ENCODE measurements at places on chromosomes 16 and 17.

DNA sequence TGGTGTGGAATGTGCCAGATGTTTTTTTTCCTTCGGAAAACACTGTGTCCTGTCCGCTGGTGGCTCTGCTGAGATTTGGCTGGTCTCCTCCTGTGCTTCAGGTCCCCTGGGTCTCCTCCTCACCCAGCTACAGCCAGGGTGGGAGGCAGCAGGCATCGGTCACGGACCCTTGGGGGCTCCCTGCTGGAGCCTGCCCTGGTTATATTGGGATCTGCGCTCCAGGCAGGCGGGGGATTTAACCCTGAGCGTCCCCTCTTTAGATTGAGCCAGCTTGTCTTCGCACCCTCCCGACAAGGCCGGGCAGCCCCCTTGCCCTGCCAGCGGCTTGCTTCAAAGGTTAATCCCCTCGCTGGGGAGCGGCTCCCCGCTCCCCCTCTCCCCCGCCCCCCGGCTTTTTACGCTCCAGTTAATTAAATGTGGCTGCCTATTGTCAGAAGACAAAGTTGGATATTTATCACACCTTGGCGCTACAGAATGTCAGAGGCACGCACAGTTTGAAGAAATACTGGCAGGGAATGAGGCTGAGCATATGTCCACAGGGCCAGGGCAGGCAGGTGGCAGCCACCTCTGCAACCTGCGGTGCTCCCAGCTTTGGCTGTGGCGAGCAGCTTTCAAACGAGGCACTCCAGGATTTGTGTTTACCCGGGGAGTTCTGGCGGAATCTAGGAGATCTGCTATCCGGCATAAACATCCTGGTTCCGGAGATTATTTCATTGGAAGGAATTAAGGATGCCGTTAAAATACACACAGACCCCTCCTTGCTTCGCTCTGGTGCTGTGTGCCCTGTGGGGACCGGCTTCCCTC lies 38.2 kb upstream of the GSE1 start:
- no peak for DNase-seq

GRCh38 chr17:81683208-81683583 lies 401 bp downstream of the ARL16 start:
- no peak for DNase-seq

DNA sequence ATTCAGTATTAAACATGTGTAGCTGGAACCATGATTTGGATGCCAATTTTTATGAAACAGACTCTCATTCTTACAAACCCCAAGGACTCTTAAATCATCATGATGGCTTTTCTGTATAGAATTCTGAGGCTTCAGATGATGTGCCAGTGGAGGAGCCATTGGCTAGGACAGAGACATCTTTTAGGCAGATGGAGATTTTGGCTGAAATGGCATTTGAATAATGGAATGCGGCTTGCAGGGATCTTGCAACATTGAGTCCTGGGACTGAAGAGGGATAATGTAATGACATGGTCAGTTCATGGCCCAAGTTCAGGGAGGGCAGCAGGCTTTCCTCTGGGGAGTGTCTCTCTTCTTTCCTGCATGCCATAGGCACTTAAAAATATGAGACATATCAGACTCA lies 172.4 kb downstream of the ABCA8 start:
- DNase-seq: no peak

DNA sequence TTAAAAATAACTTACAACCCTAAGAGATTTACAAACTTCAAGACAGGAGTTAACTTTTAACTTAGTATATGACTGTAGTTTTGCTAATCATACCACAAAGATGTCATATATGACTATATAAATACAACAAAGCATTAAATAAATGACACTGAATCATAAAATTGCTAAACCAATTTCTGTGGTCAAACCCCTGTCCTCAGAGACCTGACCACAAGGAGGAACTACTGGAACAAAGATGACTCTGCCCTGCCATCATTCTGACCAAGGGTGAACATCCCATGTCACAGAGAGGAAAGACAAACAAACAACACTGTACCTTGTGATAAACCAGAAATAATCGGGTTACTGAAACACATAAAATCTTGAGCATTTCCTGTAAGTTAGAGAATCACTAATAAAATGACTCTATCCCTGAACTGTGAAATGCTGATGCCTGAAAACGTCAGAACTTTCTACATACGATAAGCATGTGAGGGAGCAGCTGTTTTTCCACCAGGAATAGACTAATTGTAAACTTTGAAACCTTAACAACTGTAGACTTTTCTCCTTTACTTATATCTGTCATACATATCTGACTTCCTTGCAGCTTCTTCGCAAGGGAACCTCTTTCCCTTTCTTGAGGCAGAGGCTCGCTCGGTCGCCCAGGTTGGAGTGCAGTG lies 47.9 kb downstream of the WDR59 start:
- DNase-seq: no peak

GRCh38 chr17:39054111-39054645 lies 87.0 kb upstream of the FBXO47 start:
- DNase-seq: no peak

GRCh38 chr17:79937391-79938335 lies 98.0 kb downstream of the TBC1D16 start:
- DNase-seq: no peak

- DNase-seq: no peak
These were observed 20.6 kb downstream of the MAP2K4 start for GRCh38 chr17:12041312-12041711.

- no peak for DNase-seq
These were observed 46.2 kb upstream of the NOL11 start for GRCh38 chr17:67671493-67671892.

DNA sequence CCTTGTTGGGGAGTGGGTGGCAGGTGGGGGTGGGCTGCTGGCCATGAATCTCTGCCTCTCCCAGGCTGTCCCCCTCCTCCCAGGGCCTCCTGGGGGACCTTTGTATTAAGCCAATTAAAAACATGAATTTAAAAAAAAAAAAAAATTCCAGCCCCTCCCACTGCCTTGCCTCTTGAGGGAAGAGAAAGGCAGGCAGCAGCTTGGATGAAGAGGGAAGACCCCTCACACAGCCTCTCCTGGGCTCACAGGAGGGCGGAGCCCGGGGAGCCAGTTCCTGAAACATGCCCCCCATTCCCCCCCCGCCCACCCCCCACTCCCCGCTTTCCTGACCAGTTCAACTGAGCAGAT lies 1.8 kb upstream of the TCAP start:
- no peak for DNase-seq

DNA sequence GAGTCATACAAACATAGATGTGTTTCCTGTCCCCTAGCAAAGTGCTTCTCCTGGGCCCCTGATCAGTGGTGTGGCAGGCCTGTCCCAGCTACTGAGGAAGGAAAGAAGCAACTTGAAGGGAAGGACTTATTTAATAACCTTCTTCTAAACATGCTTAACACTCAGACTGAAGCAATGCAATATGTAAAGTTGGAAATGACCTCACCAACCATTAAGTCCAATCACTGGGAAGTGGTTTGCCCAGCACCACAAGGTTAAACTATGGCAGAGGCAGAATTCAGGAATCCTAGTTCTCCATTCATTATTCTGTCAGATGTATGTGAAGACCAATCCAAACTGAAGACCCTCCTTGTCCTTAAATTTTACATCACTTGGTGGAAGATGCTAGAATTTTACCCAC lies 39.1 kb downstream of the CENPV start:
- DNase-seq: no peak

GRCh38 chr17:68771867-68772515 lies 170.8 kb upstream of the FAM20A start:
- DNase-seq: no peak

GRCh38 chr17:55897301-55897700 lies 146.4 kb downstream of the PCTP start:
- DNase-seq: no peak

DNA sequence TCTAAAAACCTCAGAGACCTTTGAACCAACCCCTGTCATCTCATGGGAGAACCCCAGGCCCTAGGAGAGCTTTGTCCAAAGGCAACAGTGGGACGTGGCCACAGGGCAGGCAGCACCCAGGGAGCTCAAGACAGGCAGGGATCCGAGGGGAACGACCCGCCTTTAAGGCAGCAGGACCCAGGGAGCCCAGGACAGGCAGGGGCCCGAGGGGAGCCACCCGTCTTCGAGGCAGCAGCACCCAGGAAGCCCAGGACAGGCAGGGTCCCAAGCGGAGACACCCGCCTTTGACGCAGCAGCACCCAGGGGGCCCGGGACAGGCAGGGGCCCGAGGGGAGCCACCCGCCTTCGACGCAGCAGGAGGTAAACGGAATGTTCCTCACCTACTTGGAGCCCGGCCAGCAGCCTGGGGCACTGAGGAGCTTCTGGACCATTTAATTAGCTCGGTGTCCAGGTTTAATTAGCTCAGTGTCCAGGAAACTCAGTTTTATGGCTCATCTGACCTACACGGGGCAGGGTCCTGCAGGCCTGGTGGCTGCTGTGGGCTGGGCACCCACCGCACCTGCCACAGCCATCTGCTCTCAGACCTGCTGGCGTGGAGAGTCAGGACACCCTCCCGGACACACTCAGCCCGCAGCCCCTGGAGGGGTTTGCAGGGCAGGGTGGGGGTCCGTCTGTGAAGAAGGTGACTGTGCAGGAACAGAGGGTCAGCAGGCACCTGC lies 24.4 kb downstream of the PIEZO1 start:
- DNase-seq: no peak

DNA sequence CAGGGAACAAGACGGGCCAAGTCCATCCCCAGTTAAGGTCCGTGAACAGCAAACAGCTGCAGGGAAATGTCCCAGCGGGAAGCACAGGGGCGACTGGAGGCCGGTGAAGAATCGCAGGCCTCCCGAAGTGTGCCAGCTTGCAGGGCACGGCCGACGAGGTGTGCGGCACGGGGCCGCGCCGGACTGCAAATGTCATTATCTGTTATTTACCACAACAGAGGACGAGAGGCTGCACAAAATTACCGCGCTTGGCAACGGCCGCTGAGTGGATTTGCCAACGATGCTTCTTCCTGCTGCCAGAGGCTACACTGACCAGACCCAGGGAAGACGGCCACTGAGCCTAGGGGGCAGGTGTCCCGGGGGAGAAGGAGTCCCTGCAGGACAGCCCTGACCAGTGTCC lies 53.1 kb downstream of the RPH3AL start:
- no peak for DNase-seq

DNA sequence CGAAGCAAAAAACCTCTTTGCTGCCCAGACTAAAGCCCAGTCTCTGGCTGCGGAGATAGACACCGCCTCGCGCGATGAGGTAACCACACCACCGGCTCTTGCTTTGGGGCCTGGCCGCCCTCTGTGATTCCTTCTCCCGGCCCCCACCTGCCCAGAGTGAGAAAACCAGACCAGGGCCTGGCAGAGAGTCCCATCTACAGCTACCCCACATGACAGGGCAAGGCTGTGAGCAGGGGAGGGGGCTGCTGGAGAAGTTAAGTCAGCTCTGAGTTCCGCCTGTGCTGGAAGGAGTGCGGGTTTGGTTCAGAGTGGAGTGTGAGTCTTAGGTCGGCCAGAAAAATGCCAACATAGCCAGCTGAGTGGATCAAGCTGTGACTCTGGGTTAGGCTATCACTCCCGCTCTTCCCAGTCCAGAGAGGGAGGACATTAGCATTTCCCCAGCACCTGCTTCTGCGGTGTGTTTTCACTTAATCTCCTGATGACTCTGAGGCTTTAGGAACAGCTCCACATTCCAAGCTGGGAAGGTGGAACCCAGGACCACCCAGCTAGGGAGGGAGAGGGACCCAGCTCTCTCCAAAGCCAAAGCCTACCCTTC lies 139.0 kb downstream of the RAB11FIP4 start:
- no peak for DNase-seq
